ENCODE measurements at places on chromosomes 6 and 20.

DNA sequence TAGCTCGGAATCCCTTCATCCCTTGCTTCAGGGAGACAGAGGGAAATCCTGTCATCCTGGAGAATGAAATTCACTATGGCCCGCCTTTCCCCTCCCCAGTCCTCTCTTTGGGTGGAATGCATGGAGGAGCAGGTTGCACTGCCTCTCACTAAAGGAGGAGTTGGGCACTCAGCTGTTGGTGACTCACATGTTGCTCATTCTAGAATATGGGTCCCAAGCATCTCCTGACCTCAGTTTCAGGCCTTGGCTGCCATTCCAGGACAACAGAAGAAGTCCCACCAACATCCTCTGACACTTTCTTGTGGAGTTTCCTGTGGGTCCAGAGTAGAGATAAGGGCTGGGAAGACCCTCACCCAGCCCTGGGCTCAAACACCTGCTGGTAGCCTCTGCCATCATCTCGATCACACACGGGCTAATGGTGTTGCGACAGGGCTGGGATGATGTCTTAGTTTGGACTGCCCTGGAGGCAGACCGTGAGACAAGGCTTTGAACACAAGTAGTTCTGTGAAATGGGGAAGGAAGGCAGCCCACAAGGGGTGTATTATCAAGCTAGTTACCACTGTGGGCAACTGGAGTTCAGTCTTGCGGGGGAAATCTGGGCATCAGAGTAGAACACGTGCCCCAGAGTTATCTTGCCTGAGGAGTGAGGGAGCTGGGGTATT, 52.4 kb upstream of the RNF24 start:
- no peak for DNase-seq

DNA sequence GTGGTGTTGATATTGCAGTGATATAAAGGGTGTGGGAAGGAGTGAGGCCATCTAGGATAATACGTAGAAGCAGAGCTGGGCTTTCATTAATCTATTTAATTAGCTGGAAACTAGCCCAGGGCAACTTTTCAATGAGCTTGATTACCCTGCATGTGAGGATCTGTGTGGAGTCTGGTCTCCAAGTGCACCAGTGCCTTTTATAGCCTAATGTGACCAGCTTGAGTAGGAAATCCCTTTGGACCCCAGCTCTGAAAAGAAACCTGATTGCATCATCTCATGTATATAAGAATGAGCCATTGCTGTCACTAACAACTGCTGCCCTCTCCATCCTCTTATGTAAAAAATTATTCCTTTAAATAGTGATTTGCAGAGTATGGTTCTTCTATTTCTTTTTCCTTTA, 72.6 kb downstream of the CD109 start:
- no peak for DNase-seq

- no peak for DNase-seq
These were observed 208.5 kb upstream of the CITED2 start for GRCh38 chr6:139582956-139583355.

GRCh38 chr6:71855406-71855805, 30.9 kb upstream of the RIMS1 start:
- no peak for DNase-seq

GRCh38 chr6:154485815-154486214, 24.7 kb downstream of the CNKSR3 start:
- no peak for DNase-seq

- no peak for DNase-seq
These were observed 8.7 kb upstream of the HLA-E start for GRCh38 chr6:30480536-30481156.

DNA sequence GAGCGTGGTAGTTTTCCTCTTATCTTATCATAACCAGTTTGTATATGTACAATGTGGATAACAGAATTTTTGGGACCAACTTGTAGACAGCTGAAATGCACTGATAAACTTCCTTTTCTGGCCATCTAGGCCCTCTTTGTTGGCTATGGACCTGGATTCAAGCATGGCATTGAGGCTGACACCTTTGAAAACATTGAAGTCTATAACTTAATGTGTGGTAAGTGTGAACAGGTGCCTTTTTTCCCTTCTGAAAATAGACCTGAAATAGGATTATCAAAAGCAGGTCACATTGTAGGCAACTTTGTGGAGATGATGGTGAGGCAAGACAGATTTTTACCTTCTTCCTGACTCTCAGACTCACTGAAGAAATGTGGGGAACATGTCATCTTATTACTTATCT, 67.8 kb downstream of the ENPP1 start:
- no peak for DNase-seq

- no peak for DNase-seq
These were observed 128.5 kb downstream of the BCAS1 start for GRCh38 chr20:53941680-53942471.

- DNase-seq, result no peak
These were observed 342.0 kb downstream of the SOX4 start for GRCh38 chr6:21935561-21936028.

DNA sequence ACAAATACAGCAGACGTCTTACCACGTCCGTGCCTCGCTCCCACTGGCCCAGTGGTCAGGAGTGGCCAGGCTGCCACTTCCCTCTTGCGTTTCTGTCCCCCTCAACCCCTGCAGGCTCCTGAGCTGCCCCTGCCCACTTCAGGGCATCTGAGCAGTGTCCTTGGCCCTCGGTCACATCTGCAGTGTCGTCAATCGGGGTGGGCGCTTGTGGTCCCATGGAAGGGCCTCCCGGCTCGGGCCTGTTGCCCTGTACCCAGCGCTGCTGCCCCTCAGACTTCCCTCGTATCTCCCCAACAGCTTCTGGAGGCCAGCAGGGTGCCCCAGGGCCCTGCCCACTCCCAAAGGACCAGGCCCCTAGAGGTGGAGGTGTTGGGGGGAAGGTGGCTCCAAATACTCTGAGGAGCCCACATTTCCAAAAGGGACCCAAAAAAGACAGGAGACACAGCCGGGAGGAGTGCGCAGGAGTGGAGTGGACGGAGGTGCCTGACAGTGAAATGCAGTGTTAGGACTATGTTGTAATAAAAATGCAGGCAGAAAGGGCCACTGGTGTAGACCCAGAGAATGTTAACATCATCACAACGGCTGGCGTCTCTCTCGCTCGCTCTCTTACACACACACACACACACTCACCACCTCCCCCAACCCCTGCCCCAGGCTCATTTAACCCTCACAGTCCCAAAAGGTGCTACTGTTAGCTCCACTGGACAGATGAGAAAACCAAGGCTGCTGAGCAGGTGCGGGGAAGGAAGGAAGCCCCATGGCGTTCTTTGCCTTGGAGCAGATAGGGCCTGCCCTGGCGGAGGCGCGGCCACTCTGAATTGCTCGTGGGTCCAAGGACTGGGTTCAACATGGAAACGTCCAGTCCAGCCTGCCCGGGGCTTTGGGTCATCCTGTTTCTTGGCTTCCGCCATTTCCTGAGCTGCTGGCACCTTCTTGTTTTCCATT, 343.9 kb downstream of the ZFAND3 start:
- DNase-seq, result no peak

DNA sequence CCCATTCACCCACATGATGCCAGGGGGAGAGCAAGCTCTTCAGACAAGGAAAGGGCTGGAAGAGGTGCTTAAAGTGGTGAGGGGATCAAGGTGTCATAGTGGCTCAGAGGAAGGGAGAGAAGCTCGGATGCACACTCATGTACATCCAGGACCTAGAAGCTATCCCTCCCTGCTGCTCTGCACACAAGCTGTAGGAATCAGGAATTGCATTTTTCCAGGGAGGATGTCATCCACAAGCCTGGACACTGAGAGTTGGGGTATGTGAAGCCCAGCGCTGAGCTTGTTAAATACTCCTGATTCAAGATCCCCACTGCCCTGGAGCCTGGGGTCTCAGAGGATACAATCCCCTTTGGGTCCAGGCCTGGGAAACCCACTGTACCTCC, 85.8 kb upstream of the CCDC167 start:
- no peak for DNase-seq

DNA sequence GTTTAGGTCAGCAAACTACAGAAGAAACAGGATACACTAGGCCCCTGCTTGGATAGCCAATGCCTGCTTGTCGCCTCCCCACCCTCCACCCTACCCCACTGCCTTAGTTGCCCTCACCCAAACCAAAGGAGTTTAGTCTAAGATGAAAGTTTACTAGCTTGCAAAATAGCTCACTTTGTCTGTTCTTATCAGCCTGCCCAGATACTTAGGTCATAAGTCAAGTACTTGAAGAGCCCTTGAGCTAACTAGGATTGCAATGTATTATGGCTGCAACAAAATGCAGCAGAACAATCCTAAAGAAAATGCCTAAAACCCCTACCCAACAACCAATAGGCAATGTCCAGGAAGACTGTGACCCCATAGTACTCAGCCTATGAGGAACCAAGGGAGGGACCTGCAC, 7.3 kb upstream of the ENTPD6 start:
- no peak for DNase-seq

DNA sequence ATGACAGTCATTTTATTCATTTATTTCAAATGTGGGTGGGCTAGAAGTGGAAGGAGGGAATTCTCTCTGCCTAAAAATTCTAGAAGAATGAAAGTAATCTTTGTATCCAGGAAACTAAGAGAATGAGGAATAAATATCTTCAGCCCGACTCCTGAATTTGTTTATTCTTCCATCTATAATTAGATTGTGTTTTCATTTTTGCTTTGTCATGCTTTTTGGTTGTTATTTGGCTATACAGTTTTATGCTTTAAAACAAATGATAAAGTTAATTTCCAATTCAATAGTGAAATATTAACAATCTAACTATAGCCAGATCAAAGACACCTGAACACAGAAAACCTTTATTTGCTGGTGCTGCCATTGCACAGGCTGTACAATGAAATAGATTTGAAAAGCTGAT, 521.3 kb downstream of the KIF16B start:
- no peak for DNase-seq

DNA sequence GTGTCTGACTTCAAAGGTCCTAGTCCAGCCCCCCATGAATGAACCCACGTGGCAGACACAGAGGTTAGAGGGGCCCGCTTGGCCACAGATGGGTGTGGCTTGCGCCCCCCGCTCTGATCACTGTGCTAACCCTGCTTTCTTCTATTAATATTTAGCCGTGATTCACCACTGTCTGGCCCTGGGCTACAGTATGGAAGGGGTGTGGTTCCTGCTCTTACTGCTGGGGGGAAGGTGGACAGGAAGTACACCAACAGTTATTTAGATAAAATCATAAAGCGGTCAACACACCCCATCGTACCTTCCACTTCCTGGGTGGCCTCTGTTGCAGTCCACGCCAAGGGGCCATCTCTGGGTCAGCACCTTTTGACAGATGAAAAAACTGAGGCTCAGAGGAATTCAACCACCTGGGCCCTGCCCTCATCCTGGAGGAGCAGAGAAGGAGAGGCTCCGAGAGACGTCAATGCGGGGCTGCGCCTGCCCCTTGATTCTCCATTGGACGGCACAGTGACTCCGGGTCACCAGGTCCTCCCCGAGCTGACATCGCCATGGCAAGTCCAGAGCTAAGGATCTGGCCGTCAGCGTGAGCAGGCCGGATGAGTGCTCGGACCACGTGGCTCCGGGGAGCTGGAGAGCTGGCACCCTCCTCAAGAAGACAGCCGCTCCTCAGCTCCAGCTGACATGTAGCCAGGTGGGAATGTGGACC, 206.3 kb downstream of the PREX1 start:
- no peak for DNase-seq

GRCh38 chr6:41200901-41201763, at the start of gene TREML2:
TSS of gene TREML2 (minus strand) at chr6:41201149. CDS start at chr6:41201008, 141 bp downstream.
- no peak for DNase-seq

- DNase-seq, result no peak
These were observed 14.3 kb upstream of the ZDHHC14 start for GRCh38 chr6:157366648-157367047.

DNA sequence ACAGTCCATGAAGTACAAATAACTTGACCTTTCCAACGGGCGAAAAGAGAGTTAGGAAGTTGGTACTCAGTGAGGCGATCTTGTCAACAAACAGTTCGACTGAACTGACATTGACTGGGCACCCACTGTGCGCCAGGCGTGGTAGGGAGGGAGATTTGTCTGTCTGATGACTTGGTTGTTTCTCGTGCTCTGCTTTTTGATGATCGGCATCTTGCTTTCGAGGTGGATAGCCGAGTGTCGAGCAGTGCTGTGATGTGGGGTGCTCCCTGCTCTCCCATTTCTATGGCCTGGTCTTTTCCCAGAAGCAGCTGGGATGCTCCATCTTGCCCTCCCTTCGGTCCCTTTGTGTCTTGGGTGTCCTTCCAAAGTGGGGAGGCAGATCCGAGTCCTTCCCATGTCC, 30.4 kb downstream of the RPP40 start:
- DNase-seq, result no peak

DNA sequence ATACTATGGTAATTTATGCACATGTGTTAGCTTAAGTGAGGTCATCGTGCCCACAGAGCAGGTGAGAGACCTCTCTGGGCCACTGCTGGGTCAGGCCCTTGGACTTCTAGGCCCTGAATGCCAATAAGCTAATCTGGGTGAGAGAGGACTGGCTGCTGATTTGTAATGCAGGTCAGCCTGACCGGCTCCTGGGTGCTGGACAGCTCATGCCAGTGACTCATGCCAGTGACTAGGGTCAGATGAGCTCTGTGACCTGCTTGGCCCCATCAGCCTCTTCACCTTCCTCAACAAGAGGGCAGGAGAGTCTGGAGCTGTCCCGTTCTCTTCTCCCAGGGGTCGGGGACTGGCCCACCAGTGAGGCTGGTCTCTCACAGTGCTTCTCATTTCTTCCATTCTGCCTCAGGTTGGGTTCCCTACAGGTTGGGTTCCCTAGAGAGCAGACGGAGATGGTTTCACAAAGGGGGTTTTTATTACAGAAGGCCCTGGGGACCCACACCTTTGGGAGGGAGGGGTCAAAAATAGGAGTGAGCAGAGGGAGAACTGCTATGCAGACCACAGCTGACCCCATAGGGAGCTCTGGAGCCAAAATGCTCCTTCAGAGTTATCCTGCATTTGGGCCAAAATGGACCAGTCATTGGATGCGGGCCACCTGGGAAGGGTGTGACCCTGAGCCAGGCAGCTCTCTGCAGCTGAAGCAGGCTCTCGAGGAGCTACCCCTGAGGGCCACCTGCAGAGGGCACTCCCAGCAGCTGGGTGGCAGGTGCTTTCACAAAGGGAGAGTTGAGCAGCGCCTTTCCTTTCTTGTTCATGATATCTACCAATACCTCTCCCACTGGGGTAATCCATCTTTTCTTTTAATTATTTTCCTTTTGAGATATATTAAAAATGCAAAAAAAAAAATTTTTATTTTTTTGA, 2.2 kb upstream of the OXT start:
- no peak for DNase-seq

GRCh38 chr6:20312606-20313005, 89.1 kb upstream of the E2F3 start:
- no peak for DNase-seq

- no peak for DNase-seq
These were observed 627.8 kb downstream of the DOK5 start for GRCh38 chr20:55103188-55103587.

- DNase-seq, result no peak
These were observed 144.2 kb downstream of the JARID2 start for GRCh38 chr6:15389765-15390723.

- no peak for DNase-seq
These were observed 40.3 kb downstream of the SEC63 start for GRCh38 chr6:107917451-107918375.

- no peak for DNase-seq
These were observed 168.4 kb upstream of the CDYL start for GRCh38 chr6:4607793-4608192.

All from activated naive CD4-positive, alpha-beta T cell (primary cell).